ENCODE measurements at places on chromosomes 13 and 19.

GRCh38 chr19:982567-983170, 1.5 kb upstream of the WDR18 start:
- DNase-seq = peak; percentile 72

DNA sequence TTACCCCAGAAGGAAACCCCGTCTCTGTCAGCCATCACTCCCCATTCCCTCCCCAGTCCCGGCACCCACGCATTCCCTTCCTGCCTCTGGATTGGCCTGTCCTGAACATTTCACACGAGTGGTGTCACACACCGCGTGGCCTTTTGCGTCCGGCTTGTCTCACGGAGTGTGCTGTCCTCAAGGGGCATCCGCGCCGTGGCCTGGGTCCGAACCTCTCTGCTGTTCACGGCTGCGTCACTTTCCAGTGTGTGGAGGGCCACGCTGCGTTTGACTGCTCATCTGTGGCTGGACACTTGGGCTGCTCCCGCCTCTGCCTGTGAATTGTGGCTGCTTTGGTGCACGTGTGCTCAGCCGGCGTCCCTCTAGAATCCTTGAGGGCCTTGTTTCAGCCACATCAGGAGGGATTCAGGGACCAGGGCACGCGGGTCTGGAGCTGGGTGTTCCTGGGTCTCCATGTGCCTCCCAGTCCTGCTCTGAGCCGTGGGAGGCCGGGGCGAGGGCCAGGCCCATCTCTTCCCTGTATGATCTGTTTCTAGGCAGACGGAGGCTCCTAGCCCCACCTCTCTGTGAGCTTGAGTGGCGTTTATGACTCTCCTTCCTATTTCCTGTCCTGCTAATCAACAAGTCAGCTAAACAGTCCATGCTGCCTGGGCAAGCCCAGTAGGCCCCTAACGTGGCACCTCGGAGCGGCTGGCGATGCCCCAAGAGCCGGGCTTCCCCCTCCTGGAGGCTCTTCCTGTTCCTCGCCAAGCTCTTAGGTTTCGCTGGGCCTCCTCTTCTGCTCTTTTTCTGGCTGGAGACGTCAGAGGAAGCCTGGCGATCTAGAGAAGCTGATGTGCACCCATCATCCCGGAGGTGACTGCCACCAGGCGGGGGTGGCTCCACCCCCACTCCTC, 8.1 kb downstream of the STK11 start:
- peak; percentile 50 for DNase-seq

DNA sequence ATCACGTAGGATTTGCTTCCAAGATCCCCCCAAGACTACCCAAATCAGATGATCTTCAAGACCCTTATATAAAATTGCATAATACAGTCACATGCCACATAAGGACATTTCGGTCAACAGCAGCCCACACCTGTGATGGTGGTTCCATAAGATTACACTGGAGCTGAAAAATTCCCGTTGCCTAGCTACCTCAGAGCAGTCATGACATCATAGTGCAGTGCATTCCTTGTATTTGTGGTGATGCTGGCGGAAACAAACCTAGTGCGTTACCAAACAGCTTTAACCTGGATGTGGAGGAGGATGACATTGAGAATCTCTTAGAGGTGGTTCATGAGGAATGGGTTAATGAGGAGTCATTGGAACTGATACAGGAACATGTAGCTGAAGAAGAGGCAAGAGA, 4.8 kb downstream of the ZNF766 start:
- no peak for DNase-seq

GRCh38 chr19:9565900-9566705, 18.2 kb downstream of the ZNF121 start:
- no peak for DNase-seq

GRCh38 chr13:57073983-57074382, 66.7 kb upstream of the PRR20A start:
- no peak for DNase-seq

DNA sequence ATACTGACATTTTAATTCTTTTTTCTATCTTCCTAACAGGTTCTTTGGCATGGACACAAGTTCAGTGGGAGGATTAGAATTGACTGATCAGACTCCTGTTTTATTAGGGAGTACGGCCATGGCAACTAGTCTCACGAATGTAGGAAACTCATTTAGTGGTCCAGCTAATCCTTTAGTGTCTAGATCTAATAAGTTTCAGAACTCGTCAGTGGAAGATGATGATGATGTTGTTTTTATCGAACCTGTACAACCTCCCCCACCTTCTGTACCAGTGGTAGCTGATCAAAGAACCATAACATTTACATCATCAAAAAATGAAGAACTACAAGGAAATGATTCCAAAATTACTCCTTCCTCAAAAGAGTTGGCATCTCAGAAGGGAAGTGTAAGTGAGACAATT, 34.5 kb downstream of the ZMYM2 start:
- no peak for DNase-seq

Data from CD4-positive, alpha-beta T cell treated with Interleukin-2 at 100 ng/mL for 4 hours (primary cell).